ENCODE measurements at places on chromosomes 1 and 21. TPM values are rescaled to one million over a fixed set of nuclear protein-coding genes. Genes with fewer than 3 reads are reported as not detected.

DNA sequence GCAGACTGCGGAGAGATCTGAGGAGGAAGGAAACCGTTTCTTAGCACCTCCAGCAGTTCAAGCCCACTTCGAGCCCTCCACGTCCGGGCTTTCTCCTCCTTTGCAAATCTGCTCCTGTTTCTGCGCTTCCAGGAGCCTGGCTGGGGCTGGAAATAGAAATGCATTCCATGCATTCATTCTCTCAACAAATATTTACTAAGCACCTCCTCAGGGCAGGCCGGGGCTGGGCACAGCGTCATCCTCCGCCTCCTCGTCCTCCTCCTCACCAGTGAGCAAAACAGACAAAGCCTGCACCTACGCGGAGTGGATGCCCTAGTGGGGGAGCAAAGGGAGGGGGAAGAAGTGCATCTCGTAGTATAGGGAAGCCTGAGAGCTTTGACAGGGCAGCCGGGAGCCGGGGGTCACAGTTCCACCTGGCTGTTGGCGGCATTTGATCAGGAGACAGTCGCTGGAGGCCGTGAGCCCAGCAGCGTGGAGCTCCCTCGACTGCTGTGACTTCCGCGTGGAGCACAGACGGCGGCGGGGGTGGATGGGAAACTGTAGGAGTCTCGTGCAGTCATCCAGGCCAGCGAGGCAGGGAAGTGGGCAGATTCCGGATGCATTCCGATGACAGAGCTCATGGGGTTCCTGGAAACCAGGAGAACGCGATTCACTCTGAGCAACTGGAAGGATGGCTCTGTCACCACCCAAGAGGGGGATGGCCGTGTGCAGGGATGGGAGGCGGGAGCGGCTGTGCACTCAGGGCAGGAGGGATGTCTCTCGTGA lies 93.5 kb downstream of the SIK1 start:
- peak; percentile 35 for DNase-seq

DNA sequence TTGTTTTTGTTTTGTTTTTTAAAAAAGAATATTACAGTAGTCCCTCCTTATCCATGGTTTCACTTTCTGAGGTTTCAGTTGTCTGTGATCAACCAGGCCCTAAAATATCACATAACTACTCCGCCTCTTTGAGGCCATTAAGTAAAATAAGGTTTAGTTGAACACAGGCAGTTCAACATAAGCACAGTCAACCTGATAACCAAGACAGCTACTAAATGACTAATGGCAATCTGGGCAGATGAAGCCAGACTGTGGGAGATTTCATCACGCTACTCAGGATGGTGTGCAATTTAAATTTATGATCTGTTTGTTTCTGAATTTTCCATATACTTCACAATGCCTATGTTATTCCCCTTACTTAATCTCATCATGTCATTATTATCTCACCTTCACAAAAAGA lies 30.1 kb downstream of the LDLRAD1 start:
- DNase-seq, result no peak

DNA sequence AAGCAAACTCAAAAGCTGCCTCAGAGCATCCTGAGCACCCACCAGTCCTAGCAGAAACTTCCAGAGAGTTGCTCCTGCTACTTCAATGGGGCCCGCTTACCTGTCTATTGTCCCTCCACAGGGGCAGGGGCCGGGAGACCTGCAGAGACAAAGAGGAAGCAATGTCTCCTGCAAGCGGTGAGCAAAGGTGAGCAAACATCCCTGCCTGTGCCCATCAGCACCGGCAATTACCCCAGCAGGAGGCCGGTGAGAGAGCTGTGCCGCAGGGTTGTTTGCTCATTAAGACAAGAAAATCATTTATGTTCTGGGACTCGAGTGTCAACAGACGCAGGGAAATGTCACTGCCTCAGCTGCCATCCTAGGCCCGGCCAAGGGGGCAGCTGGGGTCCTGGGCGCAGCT lies 53.8 kb upstream of the TARDBP start:
- peak; percentile 61 for DNase-seq

Gene KLHDC8A
- total RNA-seq, result 1.6 TPM

Gene ITLN2
- total RNA-seq, result 7.8 TPM

Gene CD53
- 1.6 TPM for total RNA-seq

Gene FCGR1A
- total RNA-seq, result not detected
